ENCODE measurements at places on chromosomes 4 and X. TPM values are rescaled to one million over a fixed set of nuclear protein-coding genes. Genes with fewer than 3 reads are reported as not detected.

DNA sequence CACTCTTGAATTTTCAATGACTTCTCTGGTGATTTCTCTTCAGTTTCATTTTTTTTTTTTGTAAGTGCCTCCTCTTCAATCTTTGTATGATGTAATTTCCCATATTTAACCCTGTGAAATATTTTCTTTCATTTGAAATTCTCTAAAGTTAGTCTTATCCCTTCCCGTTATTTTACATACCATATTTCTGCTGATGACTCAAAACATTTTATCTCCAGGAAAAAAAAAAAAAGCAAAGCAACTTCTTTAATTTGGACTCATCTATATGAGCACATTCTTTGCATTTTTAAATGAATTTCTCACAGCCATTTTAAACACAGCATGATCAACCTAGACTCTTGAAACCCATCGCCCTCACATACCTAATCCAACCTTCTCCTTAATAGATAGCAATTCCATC lies 1831.4 kb downstream of the ARAP2 start:
- no peaks in the 10 kb centered on the region for H3K27me3 ChIP-seq
- no peak for DNase-seq
- no peak overlapping the region for H3K27ac ChIP-seq
- H3K4me3 ChIP-seq = no peak overlapping the region
- no peaks in the 10 kb centered on the region for H3K4me1 ChIP-seq

GRCh38 chr4:129968366-129968765 lies 872.4 kb downstream of the C4orf33 start:
- H3K4me3 ChIP-seq = no peak overlapping the region
- H3K27me3 ChIP-seq = no peaks in the 10 kb centered on the region
- no peak for DNase-seq
- H3K4me1 ChIP-seq = no peaks in the 10 kb centered on the region

- no peaks in the 10 kb centered on the region for H3K27me3 ChIP-seq
- H3K4me1 ChIP-seq = no peaks in the 10 kb centered on the region
- no peaks in the 10 kb centered on the region for H3K36me3 ChIP-seq
- H3K4me3 ChIP-seq = no peak overlapping the region
- no peak overlapping the region for H3K27ac ChIP-seq
- DNase-seq = no peak
These were observed 8.1 kb upstream of the NDST4 start for GRCh38 chr4:115121351-115122043.

- no peaks in the 10 kb centered on the region for H3K4me1 ChIP-seq
- peak; percentile 87 for DNase-seq
- H3K27me3 ChIP-seq = peaks cover 35% of the 10 kb centered on the region
These were observed 36.9 kb upstream of the SYTL4 start for GRCh38 chrX:100768679-100769338.

RNF150 gene
- total RNA-seq = not detected

DNA sequence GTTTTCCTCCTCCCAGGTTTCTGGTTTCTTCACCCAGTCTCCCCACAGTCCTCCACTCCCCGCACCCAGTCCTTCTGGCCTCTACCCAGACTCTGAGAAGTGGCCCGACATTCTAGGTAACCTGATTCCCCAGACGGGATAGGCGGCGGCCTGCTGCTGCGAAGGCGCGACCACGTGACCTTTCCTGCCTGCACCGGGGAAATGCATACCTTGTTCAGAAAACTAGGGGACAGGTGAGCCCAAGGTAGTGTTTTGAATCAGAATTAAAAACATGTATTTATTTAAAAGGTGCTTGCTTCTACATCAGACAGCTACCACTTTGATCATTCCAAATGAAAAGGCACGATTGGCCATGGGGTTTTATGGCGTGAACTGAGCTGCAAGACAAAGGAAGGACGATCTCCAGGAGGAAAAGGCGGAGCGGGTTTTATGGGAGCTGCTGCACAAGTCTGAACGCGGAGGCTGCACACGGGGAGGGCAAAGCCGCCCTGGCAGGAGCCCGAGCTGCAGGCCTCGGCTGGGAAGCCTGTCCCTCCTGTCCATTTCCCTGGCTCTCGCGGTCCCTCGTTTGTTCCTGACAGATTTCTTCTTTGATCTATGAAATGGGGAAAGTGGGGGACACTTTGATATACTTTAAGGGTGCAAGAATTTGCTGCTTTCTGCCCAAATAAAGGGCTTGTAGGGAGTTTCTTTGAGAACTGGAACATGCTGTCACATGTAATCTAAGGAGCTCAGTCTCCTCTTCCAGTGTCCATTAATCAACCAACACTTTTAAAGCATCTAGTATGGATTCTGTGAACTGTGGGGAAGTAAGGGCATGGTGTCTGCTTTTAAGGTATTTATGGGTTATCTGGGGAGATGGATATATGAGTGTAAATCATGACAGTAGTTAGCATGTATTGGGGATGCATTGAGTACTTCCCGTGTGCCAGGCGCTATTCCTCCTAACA lies 150.9 kb downstream of the SPRY1 start:
- no peak overlapping the region for H3K27ac ChIP-seq
- no peaks in the 10 kb centered on the region for H3K4me1 ChIP-seq
- no peak overlapping the region for H3K4me3 ChIP-seq
- H3K36me3 ChIP-seq = peaks cover 4% of the 10 kb centered on the region
- DNase-seq = no peak

GRCh38 chr4:48954314-48954713 lies 31.8 kb upstream of the CWH43 start:
- H3K4me1 ChIP-seq = no peaks in the 10 kb centered on the region
- no peaks in the 10 kb centered on the region for H3K36me3 ChIP-seq
- DNase-seq = no peak
- no peak overlapping the region for H3K4me3 ChIP-seq
- peaks cover 7% of the 10 kb centered on the region for H3K27me3 ChIP-seq
- no peak overlapping the region for H3K27ac ChIP-seq

DNA sequence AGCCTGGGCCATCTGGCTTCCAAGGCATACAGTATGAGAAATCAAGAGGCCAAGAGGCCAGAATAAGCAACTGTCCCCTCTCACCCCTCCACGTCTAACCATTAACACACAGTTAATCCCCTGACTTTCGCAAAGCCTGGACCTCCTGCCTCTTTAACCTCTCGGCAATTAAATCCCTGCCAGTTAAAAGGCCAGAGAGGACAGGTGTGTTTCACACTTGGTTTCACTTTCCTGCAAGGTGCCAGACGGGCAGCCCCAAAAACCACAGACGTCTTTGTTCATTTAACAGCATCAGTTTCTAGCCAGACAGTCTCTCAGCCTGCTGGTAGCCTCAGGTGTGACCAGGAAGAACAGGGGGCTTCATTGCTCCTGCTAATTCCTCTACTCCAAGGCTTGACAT lies 91.1 kb upstream of the KIT start:
- no peak for DNase-seq
- H3K36me3 ChIP-seq = no peaks in the 10 kb centered on the region
- H3K4me3 ChIP-seq = no peak overlapping the region
- no peaks in the 10 kb centered on the region for H3K4me1 ChIP-seq
- H3K27me3 ChIP-seq = no peaks in the 10 kb centered on the region

DNA sequence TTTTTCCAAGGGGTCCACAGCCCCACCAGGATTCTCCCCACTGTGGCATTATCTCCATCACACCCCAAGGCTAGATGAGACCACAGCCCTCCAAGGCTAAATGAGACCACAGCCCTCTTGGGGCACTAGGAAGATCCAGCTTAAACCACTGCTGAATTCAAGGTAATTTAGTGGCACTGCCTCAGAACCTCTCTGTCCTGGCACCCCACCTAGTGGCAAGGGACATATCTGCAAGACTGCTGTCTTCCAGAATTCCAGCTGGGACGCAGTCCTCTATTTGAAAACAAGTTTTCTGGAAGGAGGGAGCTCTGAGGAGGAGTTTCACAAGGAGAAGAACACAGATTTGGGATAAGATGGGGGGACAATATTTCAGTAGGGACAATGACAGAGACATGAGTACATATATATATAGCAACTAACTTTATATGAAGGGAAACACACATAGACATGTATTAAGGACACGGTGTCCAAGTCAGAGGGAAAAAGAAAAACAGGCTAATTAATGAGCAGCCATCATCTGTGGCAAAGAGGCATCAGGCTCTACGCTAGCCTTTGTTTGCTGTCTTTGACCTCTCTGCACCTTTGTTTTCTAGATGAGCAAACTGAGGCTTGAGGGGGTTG lies 9.3 kb downstream of the CETN2 start:
- H3K27ac ChIP-seq = no peak overlapping the region
- H3K27me3 ChIP-seq = peaks cover 8% of the 10 kb centered on the region
- H3K36me3 ChIP-seq = no peaks in the 10 kb centered on the region
- no peak for DNase-seq
- H3K4me3 ChIP-seq = no peak overlapping the region
- H3K4me1 ChIP-seq = peaks cover 9% of the 10 kb centered on the region

GRCh38 chrX:108344216-108344615 lies 94.0 kb downstream of the COL4A6 start:
- no peak overlapping the region for H3K4me3 ChIP-seq
- no peaks in the 10 kb centered on the region for H3K27me3 ChIP-seq
- no peak for DNase-seq
- no peaks in the 10 kb centered on the region for H3K36me3 ChIP-seq
- no peaks in the 10 kb centered on the region for H3K4me1 ChIP-seq
- no peak overlapping the region for H3K27ac ChIP-seq

DNA sequence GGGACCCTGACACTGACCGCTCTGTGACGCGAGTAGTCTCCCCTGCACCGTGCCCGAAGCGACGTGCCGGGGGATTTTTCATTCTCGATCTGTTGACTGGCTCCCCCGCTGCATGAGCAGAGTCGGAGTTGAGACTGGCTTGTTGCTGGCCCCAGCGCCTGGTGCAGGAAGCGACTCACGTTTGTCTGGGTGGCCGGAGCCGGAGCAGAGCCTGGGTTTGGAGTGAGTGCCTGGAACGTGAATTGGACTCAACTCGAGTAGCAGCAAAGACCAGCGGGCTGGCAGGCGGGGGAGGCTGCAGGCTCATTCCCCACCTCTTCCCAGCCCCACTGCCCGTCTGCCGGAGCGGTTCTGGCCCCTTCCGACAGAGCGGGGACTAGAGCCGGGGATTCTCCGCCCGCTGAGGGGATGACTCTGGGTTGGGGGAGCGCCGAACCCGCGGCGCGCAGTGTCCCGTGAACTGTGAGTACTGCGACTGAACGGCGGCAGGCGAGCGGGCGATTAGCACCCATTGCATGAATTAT lies 554 bp downstream of the PCDH7 start:
- peaks cover 68% of the 10 kb centered on the region for H3K27me3 ChIP-seq
- DNase-seq = no peak
- H3K4me3 ChIP-seq = peak overlapping the region; percentile 40

USP51 gene
- 0.82 TPM for total RNA-seq

KLHL34 gene
- total RNA-seq = 0.15 TPM

- DNase-seq = no peak
- H3K36me3 ChIP-seq = peaks cover 25% of the 10 kb centered on the region
- no peak overlapping the region for H3K4me3 ChIP-seq
- H3K27me3 ChIP-seq = no peaks in the 10 kb centered on the region
- peaks cover 84% of the 10 kb centered on the region for H3K4me1 ChIP-seq
- peak overlapping the region; percentile 87 for H3K27ac ChIP-seq
These were observed 6.0 kb downstream of the SEL1L3 start for GRCh38 chr4:25856756-25857155.

GRCh38 chr4:152535360-152535902 lies 461 bp downstream of the FBXW7 start:
- H3K27ac ChIP-seq = peak overlapping the region; percentile 98
- DNase-seq = peak; percentile 58
- H3K4me3 ChIP-seq = peak overlapping the region; percentile 85
- peaks cover 28% of the 10 kb centered on the region for H3K36me3 ChIP-seq
- peaks cover 58% of the 10 kb centered on the region for H3K4me1 ChIP-seq

DNA sequence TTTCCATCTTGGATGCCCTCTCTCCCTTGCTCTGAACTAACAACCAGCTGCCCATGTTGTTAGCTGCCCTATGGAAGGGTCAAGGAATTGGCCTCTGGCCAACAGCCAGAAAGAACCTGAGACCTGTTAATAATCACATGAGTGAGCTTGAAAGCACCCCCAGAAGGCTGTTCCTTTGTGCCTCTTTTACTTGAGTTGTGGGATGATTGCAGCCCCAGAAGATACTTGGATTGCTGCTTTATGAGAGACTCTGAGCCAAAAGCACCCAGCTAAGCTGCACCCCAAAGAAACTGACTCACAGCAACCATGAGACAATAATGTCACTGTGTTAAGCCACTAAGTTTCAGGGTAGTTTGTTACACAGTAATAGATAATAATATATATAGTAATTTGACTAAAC lies 73.3 kb downstream of the FRYL start:
- no peaks in the 10 kb centered on the region for H3K27me3 ChIP-seq
- H3K36me3 ChIP-seq = peaks cover 31% of the 10 kb centered on the region
- no peak overlapping the region for H3K27ac ChIP-seq
- DNase-seq = no peak

GRCh38 chr4:147724468-147725201 lies 7.3 kb upstream of the ARHGAP10 start:
- peaks cover 16% of the 10 kb centered on the region for H3K27me3 ChIP-seq
- H3K27ac ChIP-seq = no peak overlapping the region
- H3K36me3 ChIP-seq = no peaks in the 10 kb centered on the region
- DNase-seq = no peak
- H3K4me3 ChIP-seq = no peak overlapping the region

- H3K4me1 ChIP-seq = no peaks in the 10 kb centered on the region
- no peak for DNase-seq
- no peaks in the 10 kb centered on the region for H3K36me3 ChIP-seq
These were observed 5.0 kb downstream of the ADH7 start for GRCh38 chr4:99430106-99430505.

CXCL3 gene
- not detected for total RNA-seq

DNA sequence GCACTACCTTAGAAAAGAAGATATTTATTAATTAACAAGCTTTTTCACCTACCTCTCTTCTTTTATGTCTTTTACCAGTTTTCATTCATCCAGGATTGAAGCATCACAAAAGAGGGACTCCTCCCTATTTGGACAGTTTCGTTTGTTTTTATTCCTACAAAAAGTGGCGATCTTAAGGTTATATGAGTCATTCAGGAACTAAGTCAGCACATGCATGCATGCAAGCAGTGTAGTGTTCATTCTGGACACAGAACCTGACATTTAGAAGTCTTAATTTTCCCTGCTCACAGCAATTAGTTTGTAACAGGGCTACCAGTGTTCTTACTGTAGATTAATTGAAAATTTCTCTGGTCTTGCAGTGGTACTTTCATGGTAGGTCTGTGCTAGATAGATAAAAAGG lies 47.9 kb upstream of the QRFPR start:
- no peaks in the 10 kb centered on the region for H3K4me1 ChIP-seq
- H3K4me3 ChIP-seq = no peak overlapping the region
- H3K27ac ChIP-seq = no peak overlapping the region
- peaks cover 32% of the 10 kb centered on the region for H3K27me3 ChIP-seq

- peaks cover 28% of the 10 kb centered on the region for H3K4me1 ChIP-seq
- H3K4me3 ChIP-seq = no peak overlapping the region
- no peak overlapping the region for H3K27ac ChIP-seq
- no peaks in the 10 kb centered on the region for H3K27me3 ChIP-seq
- peaks cover 32% of the 10 kb centered on the region for H3K36me3 ChIP-seq
These were observed 33.9 kb downstream of the KLHL15 start for GRCh38 chrX:23993012-23993633.

- no peaks in the 10 kb centered on the region for H3K27me3 ChIP-seq
- H3K36me3 ChIP-seq = no peaks in the 10 kb centered on the region
- DNase-seq = no peak
- H3K27ac ChIP-seq = no peak overlapping the region
These were observed 71.6 kb downstream of the FAM114A1 start for GRCh38 chr4:38939165-38939564.

HHIP gene
- not detected for total RNA-seq

SMIM31 gene
- not detected for total RNA-seq

GRCh38 chr4:135166661-135167060 lies 965.1 kb upstream of the PABPC4L start:
- no peaks in the 10 kb centered on the region for H3K36me3 ChIP-seq
- no peak overlapping the region for H3K4me3 ChIP-seq
- H3K4me1 ChIP-seq = no peaks in the 10 kb centered on the region
- no peak for DNase-seq
- H3K27me3 ChIP-seq = no peaks in the 10 kb centered on the region
